NCI-H1105 (cell line): ENCODE measurements at places on chromosomes 5 and 9.

- no peak for DNase-seq
These were observed 264.7 kb downstream of the TRIM32 start for GRCh38 chr9:116951588-116952435.

- no peak for DNase-seq
These were observed 238.4 kb downstream of the ARRDC3 start for GRCh38 chr5:91144491-91145332.

DNA sequence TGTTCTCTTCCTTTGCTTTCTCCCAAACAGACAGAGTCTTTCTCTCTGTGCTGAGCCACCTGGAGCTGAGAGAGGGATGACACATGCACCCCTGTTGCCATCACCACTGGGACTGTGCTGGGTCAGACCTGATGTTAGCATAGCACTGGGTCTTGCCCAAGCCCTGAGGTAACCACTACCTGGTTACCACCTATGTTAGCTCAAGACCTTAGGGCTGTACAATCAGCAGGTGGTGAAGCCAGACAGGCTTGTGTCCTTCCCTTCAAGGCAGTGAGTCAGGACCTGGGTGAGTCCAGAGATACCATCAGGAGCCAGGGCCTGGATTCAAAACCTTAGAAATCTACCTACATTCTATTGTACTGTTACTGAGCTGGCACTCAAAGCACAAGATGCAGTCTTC is 32.1 kb downstream of the FST start:
- DNase-seq: no peak

DNA sequence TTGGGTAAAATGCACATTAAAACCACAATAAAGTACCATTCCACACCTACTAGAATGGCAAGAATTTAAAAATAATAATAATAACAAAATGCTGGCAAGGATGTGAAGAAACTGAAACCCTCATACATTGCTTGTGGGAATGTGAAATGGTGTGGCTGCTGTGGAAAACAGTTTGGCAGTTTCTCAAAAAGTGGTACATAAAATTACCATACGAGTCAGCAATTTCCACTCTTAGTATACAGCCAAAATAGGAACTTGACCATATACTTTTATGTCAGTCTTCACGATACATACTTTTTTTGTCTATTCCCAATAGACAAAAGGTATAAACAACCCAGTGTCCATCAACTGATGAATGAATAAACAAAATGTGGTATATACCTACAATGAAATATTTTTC is 15.6 kb downstream of the FKBP15 start:
- DNase-seq: no peak

DNA sequence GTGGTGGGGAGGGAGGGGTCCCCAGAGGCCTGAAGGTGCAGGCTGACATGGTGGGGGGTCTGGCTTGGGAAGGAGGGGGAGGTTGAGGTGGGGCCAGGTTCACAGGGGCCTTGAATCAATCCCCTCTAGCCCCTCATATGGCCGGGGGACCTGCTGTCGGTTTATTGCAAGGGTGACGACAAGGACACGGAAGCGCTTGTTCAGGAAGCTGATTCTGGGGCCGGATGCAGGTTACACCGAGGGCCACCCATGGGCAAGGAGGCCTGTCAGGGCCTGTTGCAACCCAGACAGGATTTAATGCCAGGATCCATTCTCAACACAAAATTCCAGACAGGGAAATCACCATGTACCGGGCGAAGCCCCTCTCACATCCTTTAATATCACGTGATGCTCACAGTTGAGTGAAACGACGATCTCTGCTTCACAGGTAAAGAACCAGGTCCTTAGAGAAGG is 41.6 kb upstream of the SYNPO start:
- DNase-seq: no peak

DNA sequence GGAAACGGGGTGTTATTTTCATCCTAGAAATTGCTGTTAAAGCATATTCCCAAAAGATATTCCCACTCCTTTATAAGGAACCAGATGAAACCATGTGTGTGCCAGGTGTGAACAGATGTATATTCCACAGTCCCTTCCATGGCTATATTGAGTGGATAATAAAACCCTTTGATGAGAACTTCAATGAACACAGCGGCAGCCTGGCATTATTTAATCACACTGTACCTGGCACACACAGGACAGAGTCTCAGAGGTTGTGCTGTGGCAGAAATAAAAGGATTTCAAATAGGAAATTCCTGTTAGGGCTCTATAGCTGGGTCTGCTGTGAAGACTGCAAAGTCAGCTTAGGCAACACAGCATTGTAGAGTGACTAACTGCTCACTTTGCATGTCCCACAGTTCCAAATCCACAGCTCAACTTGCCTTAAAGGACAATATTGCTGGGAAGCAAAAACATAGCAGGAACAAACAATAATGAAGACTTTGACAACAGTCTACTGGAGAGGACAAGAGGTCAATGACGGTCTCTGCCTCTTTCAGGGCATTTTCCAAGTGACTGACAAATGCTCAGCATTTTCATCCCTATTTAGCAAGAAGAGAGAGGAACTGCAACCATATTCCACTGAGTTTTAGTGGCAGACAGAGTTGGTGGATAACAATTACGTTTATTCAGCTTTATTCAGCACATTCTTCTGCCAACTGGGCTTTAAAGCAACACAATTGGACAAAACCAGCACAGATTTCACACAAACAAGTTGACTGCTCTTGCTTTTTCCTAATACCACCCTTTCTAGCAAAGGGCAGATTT is 255.7 kb upstream of the RGMB start:
- DNase-seq: no peak

GRCh38 chr9:81984928-81985327 is 3.6 kb upstream of the SPATA31D1 start:
- DNase-seq: no peak

GRCh38 chr5:29697785-29698414 is 1495.6 kb upstream of the CDH6 start:
- peak; percentile 8 for DNase-seq

- DNase-seq: no peak
These were observed 21.5 kb upstream of the JADE2 start for GRCh38 chr5:134503937-134504437.

DNA sequence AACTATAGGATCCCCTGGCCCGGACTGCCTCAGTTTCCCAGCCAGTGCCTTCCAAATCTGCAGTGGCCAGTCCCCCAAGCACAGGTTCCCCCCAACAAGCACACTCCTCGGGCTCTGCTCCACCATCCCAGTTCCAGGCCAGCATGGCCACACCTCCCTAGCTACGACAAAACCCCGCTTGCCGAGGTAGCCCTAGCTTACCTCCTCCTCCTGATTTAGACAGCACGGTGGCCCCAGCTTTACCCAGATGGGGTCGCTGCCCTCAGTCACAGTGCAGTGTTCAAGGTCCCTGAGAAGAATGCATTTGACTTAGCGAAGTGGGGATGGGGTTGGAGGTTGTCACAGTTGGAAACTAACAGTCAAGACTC is 40.8 kb upstream of the GARNL3 start:
- DNase-seq: no peak

GRCh38 chr5:150023136-150023535 is 22.6 kb downstream of the HMGXB3 start:
- no peak for DNase-seq

DNA sequence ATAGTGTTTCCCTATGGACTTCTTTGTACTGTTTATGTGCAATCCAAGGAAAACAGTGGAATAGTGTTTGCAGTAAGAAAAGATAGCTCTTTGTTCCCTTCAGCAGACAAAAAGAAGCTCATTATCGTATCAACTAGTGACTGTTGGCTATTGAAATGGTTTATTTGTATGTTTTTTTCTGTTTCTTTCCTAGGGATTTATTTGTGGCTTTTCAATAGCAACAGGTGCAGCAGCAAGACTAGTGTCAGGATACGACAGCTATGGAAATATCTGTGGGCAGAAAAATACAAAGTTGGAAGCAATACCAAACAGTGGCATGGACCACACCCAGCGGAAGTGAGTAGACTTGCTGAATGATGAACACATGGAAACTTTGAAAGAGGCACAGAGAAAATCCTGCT is 65.1 kb downstream of the SLC44A1 start:
- DNase-seq: no peak
